ENCODE measurements at places on chromosomes 2 and 18. TPM values are rescaled to one million over a fixed set of nuclear protein-coding genes. Genes with fewer than 3 reads are reported as not detected.
A peak's percentile ranks its signal among the peaks of the same experiment; 100 is the strongest.

DNA sequence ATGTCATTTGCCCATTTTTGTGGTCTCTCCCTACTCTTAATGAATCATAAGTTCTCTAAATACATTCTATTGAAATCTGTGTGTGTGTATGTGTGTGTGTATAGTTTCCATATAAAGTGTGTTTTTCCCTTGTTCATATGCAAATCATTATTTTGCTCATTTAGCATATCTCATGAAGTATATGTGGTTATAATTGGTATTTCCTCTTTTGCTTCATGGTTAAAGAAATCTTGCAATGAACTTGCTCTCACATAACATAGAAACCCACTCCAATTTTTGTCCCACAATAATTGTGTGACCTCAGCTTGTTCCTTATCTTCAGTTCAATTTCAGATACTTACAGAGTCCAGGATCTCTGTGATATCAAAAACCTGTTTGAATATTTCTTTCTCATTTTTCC lies 1.2 kb downstream of the CPO start:
- no peak overlapping the region for H3K4me3 ChIP-seq
- H3K27me3 ChIP-seq: no peaks in the 10 kb centered on the region
- no peak overlapping the region for H3K27ac ChIP-seq
- no peaks in the 10 kb centered on the region for H3K4me1 ChIP-seq
- H3K36me3 ChIP-seq: no peaks in the 10 kb centered on the region

GRCh38 chr2:44171018-44171417 lies 2.3 kb downstream of the PPM1B start:
- no peak for DNase-seq
- H3K27me3 ChIP-seq: no peaks in the 10 kb centered on the region
- H3K4me3 ChIP-seq: peak overlapping the region; percentile 90
- peaks cover 22% of the 10 kb centered on the region for H3K4me1 ChIP-seq
- H3K27ac ChIP-seq: peak overlapping the region; percentile 68
- peaks cover 9% of the 10 kb centered on the region for H3K36me3 ChIP-seq

- H3K27me3 ChIP-seq: no peaks in the 10 kb centered on the region
- DNase-seq: no peak
- peak overlapping the region; percentile 100 for H3K27ac ChIP-seq
- H3K36me3 ChIP-seq: peaks cover 17% of the 10 kb centered on the region
- peak overlapping the region; percentile 99 for H3K4me3 ChIP-seq
These were observed 679 bp downstream of the CLK1 start for GRCh38 chr2:200863782-200864175.

- H3K27me3 ChIP-seq: no peaks in the 10 kb centered on the region
- peak; percentile 73 for DNase-seq
- no peaks in the 10 kb centered on the region for H3K36me3 ChIP-seq
- peak overlapping the region; percentile 84 for H3K4me3 ChIP-seq
- peak overlapping the region; percentile 98 for H3K27ac ChIP-seq
These were observed 993 bp downstream of the RBMS1 start for GRCh38 chr2:160492401-160493226.

The PSMD1 gene
- total RNA-seq: 99.0 TPM

DNA sequence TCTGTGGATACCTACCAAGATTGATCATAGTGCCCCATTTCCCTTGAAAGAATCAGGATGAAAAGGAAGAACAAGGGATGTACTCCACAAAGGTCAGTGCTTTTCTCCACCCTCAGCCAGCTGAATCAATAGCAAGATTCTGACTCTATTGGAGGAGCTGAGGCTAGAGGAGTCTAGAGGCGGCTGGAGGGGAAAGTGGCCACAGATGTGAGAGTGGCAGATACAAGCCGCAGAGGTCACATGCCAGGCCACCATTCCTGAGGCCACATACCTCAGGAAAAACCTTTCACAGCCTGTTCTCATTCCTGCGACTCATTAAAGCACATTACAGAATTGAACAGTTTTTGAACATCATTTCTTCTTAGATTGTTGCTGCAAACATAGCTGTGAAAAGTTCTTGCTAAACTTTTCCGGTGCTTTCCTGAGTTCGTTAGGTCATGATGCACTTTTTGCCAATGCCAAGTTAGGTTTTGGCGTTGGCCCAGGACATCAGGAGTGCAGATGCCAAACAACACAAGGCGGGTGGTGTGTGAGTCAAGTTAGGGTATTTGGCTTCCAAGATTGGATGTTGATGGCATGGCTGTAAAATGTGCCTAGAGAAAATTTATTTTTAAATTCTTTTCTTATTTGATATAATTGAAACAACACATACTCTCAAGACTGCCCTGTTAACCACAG lies 160.7 kb upstream of the SP5 start:
- no peaks in the 10 kb centered on the region for H3K27me3 ChIP-seq
- H3K36me3 ChIP-seq: no peaks in the 10 kb centered on the region
- H3K4me3 ChIP-seq: no peak overlapping the region
- no peaks in the 10 kb centered on the region for H3K4me1 ChIP-seq

The HOXD11 gene
- total RNA-seq: not detected

GRCh38 chr2:189880429-189880828 lies 96.2 kb downstream of the PMS1 start:
- no peak for DNase-seq
- H3K4me1 ChIP-seq: peaks cover 34% of the 10 kb centered on the region
- H3K27me3 ChIP-seq: no peaks in the 10 kb centered on the region

- no peaks in the 10 kb centered on the region for H3K36me3 ChIP-seq
- no peaks in the 10 kb centered on the region for H3K4me1 ChIP-seq
- H3K4me3 ChIP-seq: no peak overlapping the region
These were observed 308.3 kb upstream of the SLC8A1 start for GRCh38 chr2:40760071-40760666.

- H3K27me3 ChIP-seq: no peaks in the 10 kb centered on the region
- no peaks in the 10 kb centered on the region for H3K36me3 ChIP-seq
- H3K4me3 ChIP-seq: no peak overlapping the region
- no peaks in the 10 kb centered on the region for H3K4me1 ChIP-seq
- DNase-seq: no peak
These were observed 134.5 kb downstream of the RHBDD1 start for GRCh38 chr2:226970362-226970761.

DNA sequence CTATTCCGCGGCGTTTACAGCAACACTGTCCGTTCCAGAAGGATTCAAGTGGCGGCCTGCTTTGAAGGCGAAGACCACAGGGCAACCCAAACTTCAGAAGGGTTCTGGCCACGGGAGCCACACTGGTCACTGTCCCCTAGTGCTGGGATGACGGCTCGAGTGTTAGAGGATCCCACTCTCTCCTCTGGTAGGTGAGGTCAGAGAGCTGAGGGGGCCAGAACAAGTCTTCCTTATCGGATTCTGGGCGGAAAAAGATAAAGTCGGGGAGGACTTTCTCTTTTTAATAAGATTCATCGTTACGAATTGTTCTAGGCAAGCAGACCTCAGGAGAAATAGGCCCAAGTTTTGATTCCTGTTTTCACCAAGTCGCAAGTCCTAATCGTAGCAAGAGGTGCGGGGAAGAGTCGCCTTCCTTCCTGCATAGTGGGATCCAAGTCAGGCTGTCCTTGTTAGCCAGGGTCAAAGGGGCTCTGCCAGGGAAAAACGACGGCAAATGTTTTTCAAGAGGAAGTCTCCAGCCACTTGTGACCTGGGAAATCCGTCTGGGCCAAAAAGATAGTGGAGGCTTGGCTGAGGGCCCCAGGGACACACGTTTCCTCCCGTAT lies 864 bp upstream of the MYL12A start:
- peak overlapping the region; percentile 99 for H3K27ac ChIP-seq
- H3K4me3 ChIP-seq: peak overlapping the region; percentile 97
- peaks cover 10% of the 10 kb centered on the region for H3K36me3 ChIP-seq
- no peak for DNase-seq

The VWC2L gene
- not detected for total RNA-seq

GRCh38 chr2:8563814-8564474 lies 117.9 kb upstream of the ID2 start:
- H3K27me3 ChIP-seq: peaks cover 8% of the 10 kb centered on the region
- H3K4me3 ChIP-seq: no peak overlapping the region
- no peak for DNase-seq
- peaks cover 4% of the 10 kb centered on the region for H3K36me3 ChIP-seq
- peaks cover 8% of the 10 kb centered on the region for H3K4me1 ChIP-seq

DNA sequence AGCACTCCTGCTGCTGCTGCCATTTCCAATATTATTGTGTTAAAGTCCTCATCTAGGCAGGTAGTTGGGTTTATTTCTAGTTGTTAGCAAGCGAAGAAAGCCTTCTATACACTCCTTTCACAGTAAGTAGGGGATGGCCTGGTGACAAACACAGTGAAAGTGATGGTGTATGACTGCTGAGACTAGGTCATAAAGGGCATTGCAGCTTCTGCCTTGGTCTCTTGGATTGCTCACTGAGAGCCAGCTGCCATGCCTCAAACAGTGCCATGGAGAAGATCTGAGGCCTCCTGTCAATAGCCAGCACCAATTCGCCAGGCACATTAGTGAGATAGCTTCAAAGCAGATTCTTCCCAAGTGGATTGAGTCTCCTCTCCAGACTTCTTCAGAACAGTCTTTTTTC lies 27.6 kb upstream of the MSTN start:
- no peaks in the 10 kb centered on the region for H3K36me3 ChIP-seq
- no peak overlapping the region for H3K4me3 ChIP-seq
- H3K27ac ChIP-seq: no peak overlapping the region
- peaks cover 14% of the 10 kb centered on the region for H3K4me1 ChIP-seq
- DNase-seq: no peak
- no peaks in the 10 kb centered on the region for H3K27me3 ChIP-seq

DNA sequence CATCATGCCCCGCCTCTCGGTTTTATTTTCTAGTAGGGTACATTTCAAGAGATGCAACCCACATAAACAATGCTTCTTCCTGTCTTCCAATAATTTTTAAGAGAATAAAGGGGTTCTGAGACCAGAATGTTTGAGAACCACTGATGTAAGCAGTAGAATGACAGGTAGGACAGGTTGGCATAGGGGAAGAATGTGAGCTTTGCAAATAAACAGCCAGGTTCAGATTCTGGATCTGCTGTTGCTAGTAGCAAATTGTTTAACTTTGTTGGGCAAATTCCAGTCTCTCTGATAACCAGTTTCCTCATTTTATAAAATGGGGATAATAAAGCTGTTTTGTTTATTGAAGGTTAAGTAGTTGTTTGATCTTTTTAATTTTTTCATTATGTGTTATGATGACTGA lies 32.8 kb downstream of the SOCS6 start:
- no peak overlapping the region for H3K4me3 ChIP-seq
- H3K36me3 ChIP-seq: peaks cover 23% of the 10 kb centered on the region
- no peak for DNase-seq

The ALK gene
- total RNA-seq: not detected

The POTEJ gene
- 0.19 TPM for total RNA-seq

DNA sequence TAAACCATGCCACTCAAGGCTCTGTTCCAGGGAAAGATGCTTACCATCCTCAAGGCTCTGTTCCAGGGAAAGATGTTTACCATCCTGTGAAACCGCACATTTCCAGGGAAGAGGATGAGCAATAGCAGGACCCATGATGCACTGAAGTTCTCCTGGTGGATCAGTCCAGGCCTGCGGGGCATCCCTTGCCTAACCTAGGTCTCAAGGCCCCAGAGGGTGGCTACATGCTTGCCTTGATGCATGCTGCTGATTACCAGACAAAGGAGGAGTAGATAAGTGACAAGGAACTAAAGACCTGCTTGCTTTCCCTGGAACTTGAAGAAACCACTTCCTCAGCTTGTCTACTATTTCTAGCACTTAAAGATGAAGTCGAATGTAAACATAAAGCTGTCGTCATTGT lies 111.0 kb upstream of the LINC00305 start:
- H3K4me1 ChIP-seq: peaks cover 22% of the 10 kb centered on the region
- H3K36me3 ChIP-seq: no peaks in the 10 kb centered on the region
- H3K4me3 ChIP-seq: no peak overlapping the region
- H3K27me3 ChIP-seq: no peaks in the 10 kb centered on the region
- no peak overlapping the region for H3K27ac ChIP-seq
- no peak for DNase-seq

The CCT7 gene
- 249 TPM for total RNA-seq

The PAX8 gene
- total RNA-seq: 3.9 TPM

DNA sequence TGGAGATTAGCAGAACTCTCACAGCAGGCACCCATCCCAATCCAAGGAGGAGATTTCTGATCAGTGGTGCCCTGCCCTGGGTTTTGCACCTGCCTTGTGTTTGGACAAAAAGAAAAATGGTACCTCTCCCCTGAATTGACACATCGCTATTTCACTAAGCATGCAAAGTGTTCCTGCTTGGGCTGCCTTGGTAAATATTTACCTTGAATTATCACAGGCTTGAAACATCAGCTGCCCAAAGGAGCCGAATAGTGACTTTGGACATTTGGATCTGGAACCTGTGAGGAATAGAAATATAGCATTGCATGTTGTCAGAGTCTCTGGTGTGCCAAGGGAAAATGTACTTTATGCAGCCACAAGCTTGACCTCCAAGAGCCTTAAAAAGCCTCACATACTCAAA lies 926.4 kb upstream of the FANCL start:
- no peaks in the 10 kb centered on the region for H3K36me3 ChIP-seq
- H3K27ac ChIP-seq: no peak overlapping the region
- DNase-seq: no peak
- H3K4me1 ChIP-seq: peaks cover 10% of the 10 kb centered on the region
- no peaks in the 10 kb centered on the region for H3K27me3 ChIP-seq

- peaks cover 61% of the 10 kb centered on the region for H3K27me3 ChIP-seq
- no peak overlapping the region for H3K27ac ChIP-seq
- no peak overlapping the region for H3K4me3 ChIP-seq
- no peaks in the 10 kb centered on the region for H3K36me3 ChIP-seq
- peaks cover 7% of the 10 kb centered on the region for H3K4me1 ChIP-seq
These were observed 153.5 kb upstream of the SIX2 start for GRCh38 chr2:45162711-45163110.

DNA sequence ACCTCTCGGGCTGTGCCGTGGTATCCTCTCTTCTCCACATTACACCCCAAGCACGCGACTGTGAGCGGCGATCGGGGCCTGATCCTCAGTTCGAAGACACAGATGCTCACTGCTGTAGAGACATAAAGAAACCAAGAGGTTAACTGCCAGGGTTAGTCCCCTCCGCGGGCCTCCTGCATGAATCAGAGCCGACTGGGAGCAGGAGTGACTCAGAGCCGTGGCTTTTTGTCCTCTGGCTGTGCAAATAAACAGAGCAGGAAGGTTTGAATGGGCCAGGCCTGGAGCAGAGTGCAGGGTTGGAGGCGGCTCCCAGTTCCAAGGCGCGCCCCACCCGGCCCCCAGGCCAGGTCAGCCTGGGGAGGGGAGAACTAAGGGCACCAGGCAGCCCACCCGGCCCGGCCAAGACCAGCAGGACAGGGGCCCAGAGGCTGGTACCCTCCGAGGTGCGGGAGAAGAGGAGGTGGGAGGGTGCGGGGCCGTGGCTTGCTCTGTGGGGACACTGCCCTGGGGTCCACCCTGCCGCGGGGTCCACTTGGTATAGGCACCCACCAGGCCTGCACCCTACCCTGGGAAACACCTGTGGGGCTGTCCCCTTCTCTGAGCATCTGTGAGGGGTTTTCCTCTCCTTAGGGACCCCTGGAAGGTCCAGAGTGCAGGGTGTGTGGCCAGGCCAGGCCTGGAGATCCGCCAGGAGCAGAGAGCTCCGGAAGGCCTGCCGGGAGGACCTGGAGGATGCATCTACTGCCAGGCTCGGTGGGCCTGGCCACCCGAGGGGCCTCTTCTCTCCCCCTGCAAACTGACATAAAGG lies 16.5 kb downstream of the TWIST2 start:
- H3K36me3 ChIP-seq: no peaks in the 10 kb centered on the region
- peaks cover 8% of the 10 kb centered on the region for H3K27me3 ChIP-seq

GRCh38 chr2:506451-506850 lies 170.8 kb downstream of the TMEM18 start:
- no peaks in the 10 kb centered on the region for H3K27me3 ChIP-seq
- H3K4me1 ChIP-seq: peaks cover 10% of the 10 kb centered on the region
- DNase-seq: no peak
- H3K4me3 ChIP-seq: no peak overlapping the region
- H3K36me3 ChIP-seq: peaks cover 2% of the 10 kb centered on the region

- no peak overlapping the region for H3K27ac ChIP-seq
- H3K4me3 ChIP-seq: no peak overlapping the region
These were observed 291.5 kb downstream of the SOX11 start for GRCh38 chr2:5983511-5984272.

- no peaks in the 10 kb centered on the region for H3K36me3 ChIP-seq
- H3K27ac ChIP-seq: no peak overlapping the region
- peaks cover 36% of the 10 kb centered on the region for H3K27me3 ChIP-seq
- peaks cover 4% of the 10 kb centered on the region for H3K4me1 ChIP-seq
- H3K4me3 ChIP-seq: no peak overlapping the region
These were observed 38.8 kb upstream of the OTOS start for GRCh38 chr2:240179186-240179815.
